RWPE2 (cell line): ENCODE measurements at places on chromosomes 5 and 9.

DNA sequence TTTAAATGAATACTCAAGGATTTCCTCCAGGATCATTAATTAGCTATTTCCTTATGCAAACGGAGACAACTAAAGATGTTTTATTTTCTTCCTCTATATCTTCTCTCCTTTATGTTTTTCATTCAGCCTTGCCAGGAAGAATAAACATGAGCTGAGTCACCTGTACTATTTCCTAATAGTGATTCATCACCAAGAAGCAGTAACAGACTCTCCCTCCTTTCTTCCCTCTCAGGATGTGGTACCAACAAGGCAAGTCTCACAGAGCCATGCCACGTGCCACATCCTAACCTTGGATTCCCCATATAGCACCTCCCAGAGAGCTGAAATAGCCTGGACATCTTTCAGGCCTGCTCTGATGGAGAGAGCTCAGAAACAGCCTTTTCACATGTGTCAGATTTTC is 758.6 kb upstream of the DMAC1 start:
- no peaks in the 10 kb centered on the region for H3K4me1 ChIP-seq
- no peak for DNase-seq
- H3K36me3 ChIP-seq = no peaks in the 10 kb centered on the region
- no peaks in the 10 kb centered on the region for H3K27me3 ChIP-seq

GRCh38 chr9:78015241-78015640 is 16.4 kb downstream of the GNAQ start:
- no peak for DNase-seq
- no peaks in the 10 kb centered on the region for H3K4me1 ChIP-seq
- no peaks in the 10 kb centered on the region for H3K27me3 ChIP-seq
- no peak overlapping the region for H3K4me3 ChIP-seq
- H3K36me3 ChIP-seq = peaks cover 4% of the 10 kb centered on the region; the same call in 1 of the 2 replicates
- no peak overlapping the region for H3K27ac ChIP-seq

DNA sequence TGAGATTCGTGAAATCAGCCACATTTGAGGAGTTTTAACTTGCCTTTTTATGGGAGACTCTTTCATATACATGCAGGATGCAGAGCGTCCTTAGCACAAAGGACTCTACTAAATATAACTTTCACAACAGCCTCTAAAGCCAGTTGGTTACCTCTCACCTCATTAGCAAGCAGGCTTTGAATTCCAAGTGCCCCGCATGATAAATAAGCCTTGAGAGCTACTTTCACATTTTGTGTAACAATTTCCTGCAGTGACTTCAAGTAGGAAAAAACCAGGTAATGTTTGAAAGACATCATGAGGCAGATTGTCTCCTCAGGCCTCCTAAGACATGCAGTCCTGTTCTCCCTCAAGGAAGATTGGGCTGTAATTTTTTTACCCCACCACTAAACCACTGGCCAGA is 50.5 kb downstream of the RALGPS1 start:
- H3K4me3 ChIP-seq = no peak overlapping the region
- H3K4me1 ChIP-seq = no peaks in the 10 kb centered on the region
- DNase-seq = no peak
- no peaks in the 10 kb centered on the region for H3K36me3 ChIP-seq
- no peaks in the 10 kb centered on the region for H3K27me3 ChIP-seq
- no peak overlapping the region for H3K27ac ChIP-seq

DNA sequence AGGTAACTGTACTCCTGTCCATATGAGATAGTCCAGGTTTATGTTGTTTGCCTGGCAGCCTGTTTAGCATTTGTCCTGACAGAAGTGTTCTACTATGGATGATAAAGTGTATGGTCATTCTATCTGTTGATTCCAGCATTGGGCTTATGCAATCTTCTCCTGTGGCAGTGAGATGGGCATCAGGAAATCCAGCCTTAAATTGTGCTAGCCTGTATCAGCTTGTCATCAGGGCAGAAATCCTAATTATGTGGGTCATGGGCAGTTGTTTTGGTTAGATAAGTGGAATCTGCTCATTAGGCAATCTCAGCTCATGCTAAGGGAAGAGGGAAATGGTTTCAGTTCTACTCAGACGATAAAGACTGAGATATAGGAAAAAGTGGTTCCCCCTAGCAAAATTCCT is 247.4 kb upstream of the CHD1 start:
- H3K4me3 ChIP-seq = no peak overlapping the region
- H3K27ac ChIP-seq = no peak overlapping the region
- DNase-seq = no peak
- H3K36me3 ChIP-seq = no peaks in the 10 kb centered on the region

DNA sequence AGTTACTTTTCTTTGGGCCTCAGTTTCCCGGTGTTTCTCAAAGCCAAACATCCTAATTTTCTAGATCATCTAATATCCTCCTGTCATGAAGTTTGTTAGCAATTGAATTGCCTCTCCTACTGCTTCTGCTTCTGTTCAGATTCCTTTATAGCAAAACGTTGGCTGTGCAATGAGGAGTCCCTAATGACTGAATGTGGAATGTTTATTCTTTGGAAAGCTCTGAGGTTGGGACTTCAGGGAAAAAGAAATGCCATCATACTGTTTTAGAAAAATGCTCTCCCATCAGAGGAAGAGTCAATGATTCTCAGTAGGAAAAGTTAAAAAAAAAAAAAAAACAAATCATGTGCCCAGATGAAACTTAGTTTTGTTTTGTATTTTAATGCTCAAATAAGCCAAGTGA is 268.7 kb upstream of the PAPPA start:
- no peak overlapping the region for H3K27ac ChIP-seq
- H3K27me3 ChIP-seq = no peaks in the 10 kb centered on the region
- DNase-seq = no peak
- no peak overlapping the region for H3K4me3 ChIP-seq

DNA sequence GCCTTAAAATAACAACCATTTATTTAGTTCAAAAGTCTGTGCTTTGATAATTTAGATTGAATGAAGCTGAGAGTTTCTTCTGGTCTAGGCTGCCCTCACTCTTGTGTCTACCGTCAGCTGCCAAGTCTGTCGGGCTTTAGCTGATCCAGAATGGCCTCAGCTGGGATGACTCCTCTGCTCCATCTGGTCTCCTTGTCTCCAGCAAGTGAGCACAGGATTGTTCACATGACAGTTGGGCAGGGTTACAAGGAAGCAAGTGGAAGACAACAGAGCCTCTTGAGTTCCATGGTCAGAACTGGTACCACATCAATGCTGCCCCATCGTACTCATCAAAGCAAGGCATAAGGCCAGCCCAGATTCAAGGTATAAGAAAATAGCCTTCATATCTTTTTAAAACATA is 9.0 kb downstream of the HTR1A start:
- H3K36me3 ChIP-seq = no peaks in the 10 kb centered on the region
- H3K27ac ChIP-seq = no peak overlapping the region
- no peaks in the 10 kb centered on the region for H3K4me1 ChIP-seq
- no peak overlapping the region for H3K4me3 ChIP-seq
- peaks cover 15% of the 10 kb centered on the region for H3K27me3 ChIP-seq
- DNase-seq = no peak

GRCh38 chr5:151896031-151896691 is 28.5 kb downstream of the GLRA1 start:
- no peak overlapping the region for H3K4me3 ChIP-seq
- peak; percentile 66 for DNase-seq

DNA sequence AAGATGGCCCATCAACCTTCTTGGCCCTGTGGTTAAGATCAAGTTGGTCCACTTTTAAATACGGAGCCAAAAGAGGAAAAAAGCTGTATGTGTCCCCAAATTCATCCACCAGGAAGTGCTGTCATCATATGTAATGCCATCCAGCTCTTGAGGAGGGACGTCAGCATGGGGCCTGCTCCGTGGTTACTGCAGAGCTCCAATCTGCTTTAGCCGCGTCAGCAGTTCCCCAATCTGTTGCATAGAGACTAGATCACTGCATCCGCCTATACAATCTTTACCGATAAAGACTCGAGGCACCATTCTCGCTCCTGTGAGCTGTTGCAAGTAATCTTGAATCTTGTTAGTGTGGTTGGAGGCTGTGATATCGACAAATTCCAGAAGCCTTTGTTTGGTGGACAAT is 65.7 kb downstream of the GABRA6 start:
- no peaks in the 10 kb centered on the region for H3K4me1 ChIP-seq

GRCh38 chr5:109558952-109559351 is 130.8 kb upstream of the MAN2A1 start:
- H3K36me3 ChIP-seq = no peaks in the 10 kb centered on the region
- H3K27ac ChIP-seq = no peak overlapping the region
- H3K27me3 ChIP-seq = no peaks in the 10 kb centered on the region
- H3K4me1 ChIP-seq = no peaks in the 10 kb centered on the region
- no peak for DNase-seq

GRCh38 chr9:35734096-35734495 is 1.6 kb downstream of the CREB3 start:
- H3K4me1 ChIP-seq = peaks cover 19% of the 10 kb centered on the region
- no peaks in the 10 kb centered on the region for H3K27me3 ChIP-seq
- no peak for DNase-seq
- peak overlapping the region; percentile 87 for H3K27ac ChIP-seq

DNA sequence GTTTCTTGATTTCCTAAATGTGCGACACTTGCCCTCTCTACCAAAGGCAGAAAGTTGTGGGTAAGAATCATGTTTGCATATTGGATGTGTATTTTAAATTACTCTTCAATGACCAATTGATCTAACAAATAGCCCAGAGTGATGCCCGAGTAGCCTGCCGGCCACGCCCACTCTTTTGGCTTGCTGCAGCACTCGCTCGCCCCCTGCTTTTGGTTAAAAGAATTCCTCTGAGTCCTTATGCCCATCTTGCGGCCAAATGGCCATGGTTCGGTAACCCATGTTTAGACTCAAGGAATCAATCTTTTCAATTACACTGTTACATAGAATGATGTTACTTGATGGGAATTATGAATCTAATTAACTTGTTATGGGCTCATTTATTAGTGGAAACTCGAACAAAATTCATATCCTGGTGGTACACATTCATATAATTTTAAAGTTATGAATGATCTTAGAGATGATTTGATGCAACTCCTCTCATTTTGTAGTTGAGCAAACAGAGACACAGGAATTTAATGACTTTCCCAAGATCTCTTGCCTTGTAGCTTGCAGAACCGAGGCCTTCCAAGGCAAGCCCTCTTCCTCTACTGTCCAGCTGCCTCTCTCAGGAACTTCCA is 36.5 kb downstream of the PPIC start:
- H3K4me1 ChIP-seq = no peaks in the 10 kb centered on the region
- H3K4me3 ChIP-seq = no peak overlapping the region
- H3K27ac ChIP-seq = no peak overlapping the region
- no peaks in the 10 kb centered on the region for H3K36me3 ChIP-seq

- H3K4me1 ChIP-seq = no peaks in the 10 kb centered on the region
- DNase-seq = no peak
- H3K27ac ChIP-seq = no peak overlapping the region
- peaks cover 13% of the 10 kb centered on the region for H3K27me3 ChIP-seq
Measured at GRCh38 chr9:136170006-136170901, 34.7 kb downstream of the LHX3 start.

- no peak overlapping the region for H3K27ac ChIP-seq
- no peaks in the 10 kb centered on the region for H3K27me3 ChIP-seq
- H3K36me3 ChIP-seq = no peaks in the 10 kb centered on the region
- DNase-seq = no peak
- peak overlapping the region; percentile 57 for H3K4me3 ChIP-seq
- no peaks in the 10 kb centered on the region for H3K4me1 ChIP-seq
Measured at GRCh38 chr9:136665111-136665703, 2.5 kb downstream of the EGFL7 start.

DNA sequence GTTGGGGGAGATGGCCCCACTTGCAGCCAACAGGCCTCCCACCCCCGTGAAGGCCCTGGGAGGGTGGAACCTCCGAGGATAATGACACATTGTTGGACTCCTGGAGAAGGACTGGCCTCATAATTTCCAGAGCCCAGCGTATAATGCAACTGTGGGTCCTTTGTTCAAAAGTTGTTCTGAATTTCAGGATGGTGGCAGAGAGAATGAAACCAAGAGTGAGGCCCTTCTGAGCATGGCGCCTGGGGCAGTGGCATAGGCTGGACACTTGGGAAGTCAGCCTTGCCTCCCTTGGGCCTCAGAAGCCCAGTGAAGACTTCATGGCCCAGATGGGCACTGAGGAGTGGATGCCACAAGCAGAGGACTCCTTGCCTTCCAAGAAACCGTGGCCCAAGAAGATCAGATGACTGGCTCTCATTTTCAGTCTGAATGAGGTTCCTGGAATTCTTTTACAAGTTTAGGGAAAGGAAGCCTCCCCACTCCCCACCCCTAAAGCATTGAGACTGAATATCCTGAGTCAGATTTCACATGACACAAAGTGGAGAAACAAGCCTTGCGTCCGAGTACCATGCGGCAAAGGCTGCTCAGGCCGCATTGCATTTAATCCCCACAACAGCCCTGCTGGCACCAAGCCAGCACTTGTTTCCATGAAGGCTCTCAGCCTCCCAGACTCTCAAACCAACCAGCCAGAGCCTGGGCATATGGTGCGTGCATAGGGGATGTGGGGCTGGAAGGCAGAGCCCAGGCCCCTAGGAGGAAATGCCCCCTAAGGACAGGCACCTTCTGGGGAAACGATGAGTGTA is 96.7 kb upstream of the SMIM23 start:
- no peak for DNase-seq
- H3K27me3 ChIP-seq = no peaks in the 10 kb centered on the region
- no peaks in the 10 kb centered on the region for H3K36me3 ChIP-seq
- no peak overlapping the region for H3K27ac ChIP-seq
- H3K4me3 ChIP-seq = no peak overlapping the region
- no peaks in the 10 kb centered on the region for H3K4me1 ChIP-seq

DNA sequence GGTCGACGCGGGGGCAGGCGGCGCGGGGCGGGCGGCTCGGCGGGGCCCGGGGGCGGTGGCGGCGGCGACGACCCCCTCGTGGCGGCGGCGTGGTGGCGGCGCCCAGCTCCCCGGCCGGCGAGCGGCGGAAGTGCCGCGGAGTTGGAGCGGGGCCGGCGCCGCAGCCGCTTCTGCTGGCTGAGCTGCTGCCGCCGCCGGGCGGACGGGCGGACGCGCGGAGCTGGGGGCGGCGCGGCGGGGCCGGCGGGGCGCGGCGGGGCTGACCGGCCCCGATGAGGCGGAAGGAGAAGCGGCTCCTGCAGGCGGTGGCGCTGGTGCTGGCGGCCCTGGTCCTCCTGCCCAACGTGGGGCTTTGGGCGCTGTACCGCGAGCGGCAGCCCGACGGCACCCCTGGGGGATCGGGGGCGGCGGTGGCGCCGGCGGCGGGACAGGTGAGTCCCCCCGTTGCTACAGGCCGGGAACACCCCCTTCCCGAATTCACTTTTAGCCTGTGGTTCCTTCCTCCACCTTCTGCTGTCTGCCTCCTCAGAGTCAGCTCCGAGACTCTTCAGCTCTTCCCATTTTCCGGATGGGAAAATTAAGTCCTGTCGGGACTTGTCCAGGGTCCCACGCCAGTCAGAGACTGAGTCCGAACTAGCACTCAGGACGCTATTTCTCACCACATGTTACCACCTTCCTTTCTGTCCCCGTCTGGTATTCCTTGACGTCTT is at the start of gene GALNT10:
TSS of gene GALNT10 (plus strand) at position 139 of the 710 bp plus-strand sequence. CDS start at position 273, 134 bp downstream.
- DNase-seq = no peak
- H3K27me3 ChIP-seq = no peaks in the 10 kb centered on the region
- H3K36me3 ChIP-seq = peaks cover 9% of the 10 kb centered on the region
- peaks cover 13% of the 10 kb centered on the region for H3K4me1 ChIP-seq
- peak within 1 kb of the TSS; percentile 46 for H3K27ac ChIP-seq

- H3K27me3 ChIP-seq = no peaks in the 10 kb centered on the region
- no peaks in the 10 kb centered on the region for H3K36me3 ChIP-seq
- no peak overlapping the region for H3K4me3 ChIP-seq
- no peak for DNase-seq
- peak overlapping the region; percentile 86 for H3K27ac ChIP-seq
- H3K4me1 ChIP-seq = peaks cover 30% of the 10 kb centered on the region
Measured at GRCh38 chr9:18237776-18238175, 236.2 kb upstream of the ADAMTSL1 start.

- no peak for DNase-seq
- H3K36me3 ChIP-seq = peaks cover 46% of the 10 kb centered on the region
- H3K27ac ChIP-seq = peak overlapping the region; percentile 83
- no peak overlapping the region for H3K4me3 ChIP-seq
- no peaks in the 10 kb centered on the region for H3K27me3 ChIP-seq
- H3K4me1 ChIP-seq = peaks cover 39% of the 10 kb centered on the region
Measured at GRCh38 chr5:90406466-90406865, 3.1 kb downstream of the CETN3 start.
